EL (cell line): ENCODE measurements at places on chromosomes 2 and 18.

GRCh38 chr2:53058526-53058925, 709.1 kb upstream of the CHAC2 start:
- peak; percentile 45 for DNase-seq

- DNase-seq: no peak
Observed at GRCh38 chr2:163419000-163419830, 316.6 kb downstream of the FIGN start.

DNA sequence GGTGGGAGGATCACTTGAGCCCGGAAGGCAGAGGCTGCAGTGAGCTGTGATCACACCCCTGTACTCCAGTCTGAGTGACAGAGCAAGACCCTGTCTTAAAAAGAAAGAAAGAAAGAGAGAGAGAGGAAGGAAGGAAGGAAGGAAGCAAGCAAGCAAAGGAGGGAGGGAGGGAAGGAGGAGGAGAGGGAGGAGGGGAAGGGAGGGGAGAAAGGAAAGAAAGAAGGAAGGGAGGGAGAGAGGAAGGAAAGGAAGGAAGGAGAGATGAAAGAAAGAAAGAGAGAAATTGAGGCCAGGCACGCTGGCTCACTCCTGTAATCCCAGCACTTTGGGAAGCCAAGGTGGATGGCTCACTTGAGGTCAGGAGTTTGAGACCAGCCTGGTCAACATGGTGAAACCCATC, 2.3 kb upstream of the NCKAP1 start:
- no peak for DNase-seq

- no peak for DNase-seq
Observed at GRCh38 chr2:14978845-14979244, 346.3 kb downstream of the LRATD1 start.

DNA sequence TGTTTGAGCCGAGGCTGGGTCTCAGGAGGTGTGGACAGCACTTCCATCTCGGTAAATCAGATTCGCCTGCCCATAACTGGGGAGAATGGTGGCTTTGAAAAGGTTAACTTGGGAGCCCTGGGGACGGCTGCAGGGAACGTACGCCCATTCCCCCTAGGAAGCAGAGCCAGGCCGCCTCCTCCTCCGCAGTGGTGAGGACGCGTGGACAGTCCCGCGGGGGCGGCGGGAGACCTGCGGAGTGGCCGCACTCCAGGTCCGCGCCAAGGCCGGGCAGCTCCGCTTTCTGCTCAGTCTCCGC, 845 bp upstream of the MYCN start:
- no peak for DNase-seq

GRCh38 chr2:240822280-240822847, 2.3 kb upstream of the KIF1A start:
- DNase-seq: no peak

DNA sequence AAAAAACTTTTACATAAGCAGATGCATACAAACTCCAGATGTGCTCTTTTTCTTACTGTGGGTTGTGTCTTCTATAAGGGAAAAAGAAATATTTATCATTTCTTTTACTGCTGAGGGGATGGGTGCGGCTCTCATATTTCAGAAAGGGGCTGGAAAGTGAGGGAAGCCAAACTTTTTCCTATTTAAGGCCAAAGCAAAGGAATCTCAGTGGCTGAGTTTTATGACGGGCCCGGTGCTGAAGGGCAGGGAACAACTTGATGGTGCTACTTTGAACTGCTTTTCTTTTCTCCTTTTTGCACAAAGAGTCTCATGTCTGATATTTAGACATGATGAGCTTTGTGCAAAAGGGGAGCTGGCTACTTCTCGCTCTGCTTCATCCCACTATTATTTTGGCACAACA, at the start of gene COL3A1:
TSS of gene COL3A1 (plus strand) at position 210 of the 400 bp plus-strand sequence. CDS start at position 327, 117 bp downstream.
- DNase-seq: peak; percentile 70

- DNase-seq: peak; percentile 32
Observed at GRCh38 chr2:55555977-55556376, 36.5 kb downstream of the CFAP36 start.

GRCh38 chr18:33928231-33928630, 296.5 kb downstream of the NOL4 start:
- no peak for DNase-seq

DNA sequence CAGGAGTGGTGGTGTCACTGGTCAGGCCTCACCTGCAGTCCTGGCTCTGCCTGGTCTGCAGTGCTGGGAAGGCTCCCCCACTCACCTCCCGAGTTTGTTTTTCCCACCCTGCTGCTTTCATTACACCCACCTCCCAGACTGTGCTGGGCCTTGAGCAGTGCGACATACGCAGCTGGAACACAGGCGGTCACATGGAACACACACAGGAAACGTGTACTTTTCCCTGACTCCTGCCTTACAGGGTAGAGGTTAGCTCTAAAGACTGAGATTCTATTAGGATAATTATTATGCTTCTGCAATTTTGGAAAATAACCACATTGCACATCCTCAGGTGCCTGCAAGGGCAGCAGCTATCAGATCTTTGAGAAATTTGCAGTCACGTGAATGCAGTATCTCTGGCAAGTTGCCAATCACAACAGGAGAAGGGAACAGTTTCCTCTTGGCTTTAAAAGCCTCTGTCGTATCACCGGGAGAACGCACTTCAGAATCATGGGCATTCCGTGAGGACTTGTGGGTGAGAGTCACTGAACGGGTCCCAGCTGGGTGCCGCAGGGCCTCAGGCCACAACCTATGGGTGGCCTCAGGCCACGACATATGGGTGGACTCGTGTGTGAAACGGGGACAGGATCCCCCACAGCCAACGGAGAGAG, 136.5 kb downstream of the ZNF236 start:
- DNase-seq: no peak

DNA sequence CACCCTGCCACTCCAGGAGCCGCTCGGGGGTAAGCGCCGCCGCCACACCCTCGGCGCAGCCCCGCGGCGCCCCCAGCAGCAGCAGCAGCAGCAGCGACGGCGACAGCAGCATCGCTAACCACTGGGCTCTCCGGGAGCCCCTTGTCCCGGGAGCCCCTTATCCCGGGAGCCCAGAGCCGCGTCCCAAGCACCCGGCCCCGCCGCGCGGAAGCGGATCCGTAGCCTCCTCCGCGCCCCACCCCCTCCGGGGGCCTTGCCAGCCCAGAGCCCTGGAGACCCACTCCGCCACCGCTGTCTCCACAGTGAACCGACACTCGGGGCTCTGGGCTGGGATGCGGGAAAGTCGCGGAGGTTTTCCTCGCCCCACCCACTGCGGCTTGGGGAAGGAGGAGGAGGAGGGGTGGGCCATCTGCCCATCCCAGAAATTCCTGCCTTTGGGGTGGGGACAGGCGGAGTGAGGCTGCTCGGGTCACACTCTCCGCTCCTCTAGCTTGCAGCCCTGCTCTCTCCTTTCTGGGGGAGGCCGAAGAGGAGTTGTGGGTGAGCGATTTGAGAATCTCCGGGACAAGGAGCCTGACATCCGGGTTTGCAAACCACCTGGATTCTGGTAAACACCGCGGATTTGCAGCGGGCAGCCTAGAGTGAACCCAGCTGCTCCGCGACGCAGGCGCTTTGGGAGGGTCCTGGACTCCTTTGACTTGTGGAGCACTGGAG, at the start of gene PLA2R1:
TSS of gene PLA2R1 (minus strand) at position 324 of the 714 bp plus-strand sequence. CDS start at position 112, 212 bp downstream.
- DNase-seq: peak; percentile 57

DNA sequence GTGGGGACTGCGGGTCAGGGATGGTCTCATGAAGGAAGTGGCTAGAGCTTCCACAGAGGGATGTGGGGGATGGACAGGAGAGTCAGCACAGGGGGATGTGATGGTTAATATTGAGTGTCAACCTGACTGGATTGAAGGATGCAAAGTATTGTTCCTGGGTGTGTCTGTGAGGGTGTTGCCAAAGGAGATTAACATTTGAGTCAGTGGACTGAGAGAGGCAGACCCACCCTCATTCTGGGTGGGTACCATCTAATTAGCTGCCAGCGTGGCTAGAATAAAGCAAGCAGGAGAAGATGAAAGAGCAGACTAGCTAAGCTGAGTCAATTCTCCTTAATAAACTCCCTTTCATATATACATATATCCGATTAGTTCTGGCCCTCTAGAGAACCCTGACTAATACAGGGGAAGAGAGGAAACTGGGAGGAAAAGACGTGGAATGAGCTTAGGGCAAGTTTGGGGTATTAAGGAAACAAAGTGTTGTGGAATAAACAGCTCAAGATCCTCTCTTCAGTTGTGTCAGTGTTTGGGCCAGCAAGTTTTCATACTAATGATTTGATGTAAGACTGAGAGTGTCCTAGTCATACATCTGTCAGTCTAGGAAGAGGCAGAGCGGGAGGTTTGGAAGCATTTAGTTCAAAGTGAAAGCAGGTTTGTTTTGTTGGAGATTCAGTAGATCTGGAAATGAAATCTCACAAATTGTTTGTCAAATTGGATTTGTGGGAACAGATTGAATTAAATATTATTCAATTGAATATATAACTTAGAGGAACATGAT, 135.2 kb upstream of the NT5C1B start:
- DNase-seq: no peak

- DNase-seq: no peak
Observed at GRCh38 chr2:214902286-214902685, 92.8 kb upstream of the BARD1 start.

DNA sequence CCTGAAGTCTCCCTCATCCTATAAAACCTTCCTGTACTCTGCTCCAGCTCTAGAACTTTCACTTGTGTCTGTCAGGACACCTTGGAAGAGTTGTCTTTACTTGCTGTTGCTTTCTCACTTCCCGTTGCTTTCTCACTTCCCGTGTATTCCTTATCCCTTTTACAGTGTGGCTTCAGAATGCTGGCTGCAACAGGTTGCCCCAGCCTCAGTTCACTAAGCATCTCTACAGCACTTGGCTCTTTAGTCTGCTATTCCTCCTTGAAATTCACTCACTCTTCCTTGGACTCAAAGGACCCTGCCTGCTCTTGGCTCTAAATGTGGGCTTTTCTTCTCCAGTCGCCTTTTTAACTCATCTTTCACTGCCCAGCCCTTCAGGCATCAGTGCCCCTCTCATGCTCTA, 162.5 kb upstream of the ALPP start:
- no peak for DNase-seq

GRCh38 chr2:216908300-216908699, 48.4 kb upstream of the TNP1 start:
- no peak for DNase-seq

GRCh38 chr2:54669677-54670484, 53.6 kb upstream of the EML6 start:
- peak; percentile 71 for DNase-seq

GRCh38 chr2:218860950-218861381, 1.4 kb downstream of the WNT6 start:
- peak; percentile 70 for DNase-seq

DNA sequence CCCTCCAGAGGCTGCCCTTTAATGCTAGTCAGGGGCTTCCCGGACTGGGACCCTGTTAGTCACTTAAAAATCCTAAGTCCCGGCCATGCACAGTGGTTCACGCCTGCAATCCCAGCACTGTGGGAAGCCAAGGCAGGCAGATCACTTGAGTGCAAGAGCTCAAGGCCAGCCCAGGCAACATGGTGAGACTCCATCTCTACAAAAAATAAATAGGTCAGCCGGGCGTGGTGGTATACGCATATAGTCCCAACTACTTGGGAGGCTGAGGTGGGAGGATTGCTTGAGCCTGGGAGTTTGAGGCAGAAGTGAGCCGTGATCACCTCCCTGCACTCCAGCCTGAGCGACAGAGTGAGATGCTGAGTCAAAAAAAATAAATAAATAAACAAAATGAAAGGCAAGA, 17.2 kb upstream of the KCNG2 start:
- DNase-seq: no peak

DNA sequence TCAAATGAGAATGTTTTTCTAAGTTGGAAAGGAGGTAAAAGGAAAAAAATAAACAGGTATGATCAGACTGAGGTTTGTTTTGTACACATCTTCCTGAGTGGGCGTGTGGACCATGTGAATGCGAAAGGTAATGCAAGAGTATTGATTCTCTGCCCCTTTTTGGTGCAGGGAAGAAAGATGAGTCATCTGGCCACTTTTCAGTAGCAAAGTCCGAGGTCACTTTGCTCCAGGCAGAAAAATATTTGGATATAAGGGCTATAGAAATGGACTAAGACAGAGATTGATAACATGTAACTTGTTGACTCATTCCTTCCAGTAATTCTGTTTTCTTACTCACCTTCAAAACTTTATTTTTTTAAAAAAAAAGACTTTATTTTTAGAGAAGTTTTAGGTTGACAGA, 130.5 kb downstream of the DSEL start:
- peak; percentile 64 for DNase-seq

GRCh38 chr2:179974761-179975160, 32.3 kb downstream of the CWC22 start:
- peak; percentile 61 for DNase-seq

GRCh38 chr2:2182551-2183071, 148.5 kb downstream of the MYT1L start:
- no peak for DNase-seq

DNA sequence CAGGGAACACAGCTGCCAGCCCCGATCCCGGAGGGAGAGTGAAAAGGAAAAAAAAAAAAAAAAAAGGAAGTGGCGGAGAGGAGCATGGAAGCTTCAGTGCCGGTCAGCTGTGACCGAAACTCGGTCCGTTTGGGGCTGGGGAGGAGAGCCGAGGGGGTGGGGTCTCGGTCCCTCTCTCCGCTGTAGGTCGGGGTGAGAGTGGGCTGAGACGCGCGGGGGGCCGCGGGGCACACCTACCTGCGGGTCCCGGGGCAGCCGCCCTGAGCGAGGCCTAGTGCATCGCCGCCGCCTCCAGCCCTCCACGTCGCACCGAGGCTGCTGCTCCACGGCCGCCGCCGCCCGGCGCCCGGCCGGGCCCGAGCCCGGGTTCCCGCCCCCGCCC, 536 bp downstream of the VPS54 start:
- peak; percentile 66 for DNase-seq

DNA sequence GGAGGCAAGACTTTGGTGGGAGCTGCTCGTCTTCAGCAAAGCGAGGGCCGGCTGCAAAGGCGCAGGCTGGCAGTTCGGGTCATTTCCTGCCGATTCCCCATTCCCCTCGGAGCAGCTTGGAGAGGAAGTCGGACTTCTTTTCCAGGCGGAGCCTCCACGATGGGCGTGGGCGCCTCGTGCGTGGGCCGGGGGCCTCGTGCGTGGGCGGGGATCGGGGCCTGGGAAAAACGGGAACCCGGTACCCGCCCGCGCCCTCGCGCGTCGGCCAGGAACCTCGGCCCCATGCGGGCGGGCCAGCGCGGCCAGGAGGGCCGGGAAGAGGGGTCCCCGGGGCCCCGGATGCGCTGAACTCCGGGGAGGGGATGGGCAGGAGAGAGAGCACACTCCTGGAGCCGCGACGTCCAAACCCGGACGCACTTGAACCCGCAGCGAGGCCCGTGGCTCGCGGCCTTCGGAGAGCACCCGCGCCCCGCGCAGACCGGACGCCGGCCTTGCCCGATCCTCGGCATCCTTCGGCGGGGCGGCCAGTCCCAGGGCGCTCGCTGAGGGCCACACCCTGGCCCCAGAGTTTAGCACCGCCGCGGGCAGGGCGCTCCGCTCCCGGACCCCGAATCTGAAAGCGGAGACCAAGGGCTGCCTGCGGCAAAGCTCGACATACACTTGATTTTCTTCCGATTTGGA, 368.4 kb downstream of the MTX2 start:
- peak; percentile 70 for DNase-seq
